Epithelial cell of alveolus of lung (primary cell): ENCODE measurements at places on chromosomes 2 and 18. TPM values are rescaled to one million over a fixed set of nuclear protein-coding genes. Genes with fewer than 3 reads are reported as not detected.

Gene CMPK2
- total RNA-seq = 2.0 and 4.7 TPM in 2 replicates

Gene SLC66A3
- 18.5 and 33.9 TPM in 2 replicates for total RNA-seq

Gene CTNNA2
- total RNA-seq = not detected in 2 replicates

Gene RGPD3
- total RNA-seq = under 0.01 and 0.13 TPM in 2 replicates

Gene RNF103
- 15.3 and 32.4 TPM in 2 replicates for total RNA-seq

Gene FSIP2
- total RNA-seq = 0.13 and 0.24 TPM in 2 replicates

Gene SERPINB4
- total RNA-seq = 0.64 TPM in 1 of 2 replicates, not detected in the other

Gene NPAS2
- total RNA-seq = 10.9 and 22.5 TPM in 2 replicates

Gene SMIM21
- not detected in 2 replicates for total RNA-seq

Gene HOXD12
- not detected in 2 replicates for total RNA-seq

Gene SKA1
- 3.7 and 15.9 TPM in 2 replicates for total RNA-seq

Gene DYNAP
- total RNA-seq = not detected in 2 replicates

Gene ANKRD30BL
- not detected in 2 replicates for total RNA-seq

Gene CSRNP3
- 0.91 and 1.0 TPM in 2 replicates for total RNA-seq

Gene SRD5A2
- not detected in 2 replicates for total RNA-seq

Gene NEB
- total RNA-seq = 0.91 and 1.9 TPM in 2 replicates

Gene SPC25
- 3.5 and 7.5 TPM in 2 replicates for total RNA-seq

Gene SDC1
- total RNA-seq = 12.1 and 32.2 TPM in 2 replicates

Gene FARSB
- total RNA-seq = 10.1 and 19.8 TPM in 2 replicates

Gene GREB1L
- total RNA-seq = under 0.01 and 0.26 TPM in 2 replicates

Gene FAM237A
- not detected in 2 replicates for total RNA-seq

Gene MAIP1
- 25.7 and 49.2 TPM in 2 replicates for total RNA-seq

Gene REG3G
- not detected in 2 replicates for total RNA-seq

Gene UGT1A5
- not detected in 2 replicates for total RNA-seq

Gene CKAP2L
- total RNA-seq = 5.6 and 19.4 TPM in 2 replicates

Gene UBXN4
- total RNA-seq = 41.9 and 55.8 TPM in 2 replicates

Gene SCYGR4
- total RNA-seq = not detected in 2 replicates

Gene PDE1A
- total RNA-seq = 0.13 and 15.3 TPM in 2 replicates

Gene TMEM37
- total RNA-seq = 0.13 and 9.8 TPM in 2 replicates

Gene DAPL1
- not detected in 2 replicates for total RNA-seq

Gene PFN4
- 0.39 TPM in 1 of 2 replicates, not detected in the other for total RNA-seq

Gene EFEMP1
- total RNA-seq = 82.1 and 506 TPM in 2 replicates

Gene FOXI3
- not detected in 2 replicates for total RNA-seq

Gene HOXD13
- total RNA-seq = not detected in 2 replicates

Gene ARHGAP25
- total RNA-seq = 1.4 and 2.2 TPM in 2 replicates

Gene IL36B
- total RNA-seq = not detected in 2 replicates

Gene POTEC
- not detected in 2 replicates for total RNA-seq

Gene MOCOS
- 1.3 and 1.4 TPM in 2 replicates for total RNA-seq
